Lung (tissue), 17 donors: ENCODE measurements at places on chromosomes 12 and 14. TPM values are rescaled to one million over a fixed set of nuclear protein-coding genes. Genes with fewer than 3 reads are reported as not detected.

DNA sequence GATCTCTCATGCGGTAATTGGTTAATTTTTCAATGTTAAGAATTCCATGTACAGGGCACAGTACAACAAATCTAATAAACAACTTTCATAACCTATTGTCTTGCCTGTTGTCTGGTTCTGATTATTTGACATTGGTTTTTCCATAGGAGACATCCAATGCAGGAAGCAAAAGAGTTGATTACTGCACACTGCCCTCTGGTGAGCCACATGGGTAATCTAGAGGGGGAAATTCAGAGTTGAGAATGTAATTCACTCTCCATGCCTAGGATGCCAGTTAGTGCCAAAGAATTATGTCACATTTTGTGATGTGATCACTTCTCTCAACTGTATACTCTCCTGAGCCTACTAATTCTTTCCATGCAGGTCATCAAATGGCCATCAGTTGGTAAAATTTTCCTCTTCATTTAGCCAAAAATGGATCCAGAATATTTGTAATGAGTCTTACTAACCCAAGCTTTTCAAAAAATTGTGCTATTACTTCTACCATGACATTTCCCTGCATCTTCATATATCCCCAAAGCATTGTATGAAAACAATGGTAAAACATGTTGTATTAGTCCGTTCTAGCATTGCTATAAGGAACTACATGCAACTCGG, 17.7 kb upstream of the CCDC91 start:
- DNase-seq = peak; percentile 57

DNA sequence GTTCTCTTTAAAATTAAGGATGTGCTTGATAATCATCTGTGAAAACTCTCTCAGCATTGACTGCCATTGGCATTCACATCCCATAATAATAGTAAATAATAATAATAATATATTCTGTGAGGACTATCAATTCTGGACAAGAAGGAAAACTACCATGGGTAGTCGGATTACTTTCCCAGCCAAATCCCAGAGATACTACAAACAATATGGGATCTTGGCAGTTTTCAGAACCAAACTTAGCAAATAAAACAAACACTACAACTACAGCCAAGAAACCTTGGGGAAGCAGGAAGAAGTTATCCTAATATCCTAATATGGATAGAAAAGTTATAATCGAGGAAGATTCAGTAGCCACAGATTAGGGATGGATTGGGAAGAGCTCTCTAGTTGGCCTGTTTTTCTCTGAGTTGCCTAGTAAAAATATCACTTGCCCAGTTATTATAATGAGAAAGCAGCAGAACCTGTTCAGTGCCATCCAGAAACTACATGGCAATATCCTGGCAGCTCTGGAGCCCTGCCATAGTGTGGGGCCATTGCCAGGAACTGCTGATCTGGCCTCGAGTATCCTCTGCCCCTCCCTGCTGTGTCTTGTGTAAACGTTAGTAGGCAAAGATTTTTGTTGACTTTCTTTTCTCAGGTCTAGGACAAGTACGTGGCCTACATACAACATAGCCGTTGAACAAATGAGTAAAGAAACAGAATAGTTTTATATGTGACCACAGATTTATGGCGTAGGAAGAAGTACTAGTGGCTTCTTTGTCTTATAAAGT, 193.5 kb downstream of the SLC2A13 start:
- DNase-seq = peak; percentile 9

GRCh38 chr12:56991319-56992246, 14.8 kb downstream of the ZBTB39 start:
- DNase-seq = peak; percentile 69

DNA sequence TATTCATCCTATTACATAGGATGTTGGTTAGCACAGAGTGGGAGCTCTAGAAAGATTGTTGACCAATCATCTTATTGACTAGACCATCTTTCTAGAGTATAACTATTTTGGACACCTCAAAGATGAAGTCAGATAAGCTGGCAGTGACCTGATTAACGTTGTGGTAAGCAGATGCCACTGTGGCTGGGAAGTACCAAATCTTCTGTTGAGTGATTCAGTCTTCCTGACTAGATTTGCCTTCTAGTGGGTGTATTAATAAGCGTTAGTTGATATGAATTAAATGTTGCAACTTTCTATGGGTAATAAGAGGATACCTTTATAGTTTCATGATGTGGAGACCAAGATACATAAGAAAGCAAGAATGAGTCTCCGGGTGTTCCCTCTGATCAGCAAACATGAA, 51.2 kb upstream of the HELB start:
- DNase-seq = no peak

CAPS2 gene
- 2.5 TPM for polyA plus RNA-seq

DNA sequence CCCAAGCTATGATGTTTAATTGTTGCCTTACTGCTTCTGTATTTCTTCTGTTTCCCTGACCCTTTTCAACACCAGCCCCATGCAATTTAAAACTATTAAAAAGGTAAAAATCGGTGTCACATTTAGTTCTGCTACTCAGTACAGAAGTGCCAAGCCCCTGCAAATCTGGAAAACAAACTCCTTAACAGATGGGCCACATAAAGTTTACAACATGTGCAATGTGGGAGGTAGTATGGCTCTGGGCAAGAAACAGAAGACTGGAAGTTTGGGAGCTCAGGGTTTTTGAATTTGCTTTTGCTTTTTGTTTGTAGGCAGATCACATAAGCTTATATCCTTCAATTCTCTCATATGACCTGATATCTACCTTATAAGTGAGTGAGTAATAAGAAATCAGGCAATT, 404.0 kb upstream of the ATP2B1 start:
- no peak for DNase-seq

DNA sequence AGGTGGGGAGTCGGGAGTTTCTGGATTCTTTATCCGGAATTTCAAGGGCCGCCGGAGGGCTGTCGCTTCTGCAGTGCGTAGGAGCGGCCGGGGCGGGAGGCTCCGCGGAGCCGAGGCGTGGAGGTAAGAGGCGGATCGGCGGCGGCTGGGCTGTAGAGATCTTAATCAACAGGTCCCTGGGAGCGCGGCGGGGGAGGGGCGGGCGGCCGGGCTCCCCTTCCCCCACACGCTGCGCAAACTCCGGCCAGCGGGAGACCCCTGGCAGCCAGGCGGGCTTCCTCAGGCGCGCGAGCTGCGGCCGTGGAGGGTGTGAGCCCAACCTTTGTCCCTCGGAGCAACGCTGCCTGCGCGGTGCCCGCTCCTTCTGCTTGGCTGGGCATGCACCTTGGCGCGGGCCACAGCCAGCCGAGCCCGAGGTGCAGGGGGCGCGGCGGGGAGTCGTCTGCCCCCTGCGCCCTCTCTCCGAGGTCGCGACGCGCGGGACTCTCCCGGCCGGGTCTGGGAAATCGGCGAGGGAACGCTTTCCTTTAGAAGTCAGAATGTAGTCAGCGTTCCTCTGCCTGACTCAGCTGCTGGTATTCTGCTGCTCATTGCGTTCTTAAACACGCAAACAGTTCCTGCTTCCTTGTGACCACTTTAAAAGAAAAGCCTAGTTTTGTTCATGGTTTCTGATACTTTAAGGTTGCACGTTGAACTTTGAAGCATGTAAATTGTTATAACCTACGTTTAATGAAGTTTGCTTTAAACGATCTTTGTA, at the start of gene PALS1:
PALS1 (plus strand) TSS at position 25 of the 757 bp plus-strand sequence. CDS start 37,736 bp downstream, outside the sequence.
- peak; percentile 80 for DNase-seq

DNA sequence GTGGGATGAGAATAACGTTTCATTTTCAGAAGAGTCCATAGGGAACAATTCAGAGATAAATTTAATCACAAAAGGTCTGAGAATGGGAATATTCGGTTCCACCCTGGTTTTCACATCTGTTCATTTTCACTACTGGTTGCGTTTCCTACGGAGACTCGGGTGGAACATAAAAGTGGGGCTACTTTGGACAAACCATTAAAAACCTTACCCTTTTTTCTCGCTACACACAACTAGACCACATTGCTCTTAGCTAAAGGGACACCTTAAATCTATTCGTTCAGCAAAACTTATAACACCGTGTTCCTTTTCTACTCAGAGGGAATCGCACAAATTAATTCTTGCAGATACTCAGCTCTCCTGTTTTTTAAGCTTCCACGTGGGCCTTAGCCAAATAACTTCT, 1.0 kb upstream of the SUDS3 start:
- no peak for DNase-seq

GRCh38 chr14:24712909-24713308, 78.9 kb upstream of the GZMB start:
- DNase-seq = no peak

GRCh38 chr12:87305481-87305880, 723.7 kb downstream of the C12orf50 start:
- no peak for DNase-seq

CPSF6 gene
- 16.9 TPM for polyA plus RNA-seq

GRCh38 chr12:176321-177181, 37.4 kb downstream of the SLC6A12 start:
- no peak for DNase-seq

GRCh38 chr12:133038118-133038709, 905 bp downstream of the ZNF84 start:
- no peak for DNase-seq

DNA sequence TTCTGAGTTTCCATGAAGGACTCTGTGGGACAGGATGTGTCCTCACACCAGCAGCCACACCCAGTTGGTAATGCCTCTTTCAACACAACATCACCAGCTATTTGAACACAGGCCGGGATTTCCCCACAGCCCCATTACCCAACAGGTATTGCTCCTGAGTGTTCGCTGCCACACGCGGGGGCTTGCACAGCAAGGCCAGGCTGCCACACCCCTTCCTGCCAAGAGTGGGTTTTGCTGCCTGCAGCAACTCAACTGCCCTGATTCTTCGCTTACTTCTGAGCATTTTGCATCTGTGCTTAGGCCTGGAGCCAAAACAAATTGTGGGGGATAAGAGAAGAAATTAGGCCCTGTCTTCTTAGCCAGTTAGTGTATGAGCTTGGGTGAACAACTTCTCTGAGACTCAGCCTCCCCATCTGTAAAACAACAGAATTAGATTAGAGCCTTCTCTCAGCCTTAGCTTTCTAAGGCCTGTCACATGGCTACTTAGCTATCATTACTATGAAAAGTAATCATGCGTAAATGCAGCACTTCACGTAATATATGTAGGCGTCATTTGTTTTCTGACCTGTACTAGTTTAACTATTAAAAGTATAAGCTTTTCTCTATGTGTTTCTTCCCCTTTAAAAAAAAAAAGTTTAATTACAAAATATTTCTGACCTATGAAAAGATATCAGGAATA, 20.0 kb downstream of the CKAP4 start:
- no peak for DNase-seq

EAPP gene
- 30.5 TPM for polyA plus RNA-seq

GRCh38 chr12:79673354-79673753, 17.4 kb downstream of the PAWR start:
- no peak for DNase-seq

GRCh38 chr12:11133816-11134215, 628 bp downstream of the TAS2R30 start:
- DNase-seq = no peak

DNA sequence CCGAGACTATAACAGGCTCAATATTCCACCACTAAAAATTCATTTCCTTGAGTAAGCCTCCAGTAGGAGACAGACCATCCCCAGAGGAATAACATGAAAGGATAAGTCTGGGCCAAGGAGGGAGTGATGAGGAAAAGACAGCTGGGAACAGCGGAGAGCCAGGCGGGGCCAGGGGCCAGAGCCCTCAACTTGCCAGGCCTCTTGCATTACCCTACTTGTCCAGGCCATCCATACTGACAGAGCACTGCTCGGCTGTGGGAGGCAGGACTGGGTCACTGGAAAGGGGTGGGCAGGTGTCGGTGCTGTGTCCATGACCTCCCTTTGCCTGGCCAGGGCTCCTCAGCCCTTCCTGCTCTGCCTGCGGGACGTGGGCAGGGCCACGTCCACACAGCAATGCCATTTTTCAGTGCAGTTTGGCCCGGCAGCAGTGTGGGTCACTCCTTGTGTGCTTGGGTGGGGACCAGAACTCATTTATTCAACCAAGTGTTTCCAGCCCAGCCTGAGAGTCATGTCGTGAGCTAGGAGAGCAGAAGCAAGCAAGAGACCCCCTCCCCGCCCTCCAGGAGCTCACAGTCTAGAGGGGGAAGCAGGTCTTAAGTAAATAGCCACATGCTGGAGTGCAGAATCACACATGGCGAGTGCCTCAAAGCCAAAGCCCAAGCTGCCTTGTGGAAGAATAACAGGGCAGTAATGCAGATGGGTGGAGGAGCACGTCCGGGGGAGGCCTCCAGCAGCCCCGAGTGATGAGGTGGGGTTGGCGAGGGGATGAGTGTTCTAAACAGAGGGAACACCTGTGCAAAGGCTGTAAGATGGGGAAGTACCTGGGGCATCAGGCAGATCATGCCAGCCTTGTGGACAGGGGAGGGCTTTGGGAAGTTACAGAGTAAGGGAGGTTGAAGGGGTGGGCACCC, 8.9 kb upstream of the FAIM2 start:
- DNase-seq = peak; percentile 42

GRCh38 chr12:120352117-120352516, 16.8 kb downstream of the MSI1 start:
- DNase-seq = no peak

NPC2 gene
- polyA plus RNA-seq = 1,539 TPM

- no peak for DNase-seq
Measured at GRCh38 chr14:88194531-88194930, 128.5 kb downstream of the KCNK10 start.

DNA sequence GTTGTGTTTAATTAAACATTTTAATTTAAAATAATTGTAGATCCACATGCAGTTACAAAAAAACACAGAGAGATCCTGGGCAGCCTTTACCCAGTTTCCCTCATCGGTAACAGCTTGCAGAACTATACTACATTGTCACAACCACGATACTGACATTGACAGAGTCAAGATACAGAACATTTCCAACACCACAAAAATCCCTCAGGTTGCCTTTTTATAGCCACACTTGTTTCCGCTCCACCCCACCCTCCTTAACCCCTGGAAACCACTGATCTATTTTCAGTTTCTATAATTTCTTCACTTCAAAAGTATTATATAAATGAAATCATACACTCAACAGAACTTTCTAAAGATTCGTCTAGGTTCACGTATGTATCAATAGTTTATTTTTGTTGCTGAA, 458.8 kb upstream of the SOX5 start:
- DNase-seq = no peak

GRCh38 chr14:70879448-70879847, 27.8 kb upstream of the PCNX1 start:
- no peak for DNase-seq

DNA sequence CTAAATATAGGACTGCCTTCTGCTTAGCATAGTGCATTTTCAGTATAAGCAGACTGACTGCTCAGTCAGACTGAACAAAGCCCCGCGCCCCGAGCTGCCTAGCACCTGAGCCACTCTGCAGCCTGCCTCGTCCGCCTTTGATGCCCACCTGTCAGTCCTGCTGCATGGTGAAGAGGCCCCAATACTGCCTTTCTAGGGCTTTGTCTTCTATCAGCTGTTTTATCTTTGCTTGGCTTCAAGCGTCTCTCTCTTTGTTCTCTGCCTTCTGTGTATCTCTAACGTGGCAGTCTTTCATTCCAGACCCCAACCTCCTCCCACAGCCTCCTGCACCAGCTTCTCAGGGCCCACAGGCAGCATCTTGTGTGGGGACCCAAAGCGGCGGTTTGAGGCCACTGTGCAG, 1001.0 kb downstream of the VRK1 start:
- no peak for DNase-seq

ANKRD52 gene
- polyA plus RNA-seq = 9.9 TPM

- DNase-seq = no peak
Measured at GRCh38 chr12:115519887-115520286, 757.6 kb downstream of the MED13L start.

DPPA3 gene
- not detected for polyA plus RNA-seq

GRCh38 chr12:76490763-76491162, 68.8 kb downstream of the OSBPL8 start:
- no peak for DNase-seq

- peak; percentile 69 for DNase-seq
Measured at GRCh38 chr14:76872796-76873432, 46.7 kb downstream of the LRRC74A start.
